Bronchial epithelial cell (primary cell): ENCODE measurements at places on chromosomes 12 and 14. TPM values are rescaled to one million over a fixed set of nuclear protein-coding genes. Genes with fewer than 3 reads are reported as not detected.

AQP2 gene
- not detected in 2 replicates for total RNA-seq

KRT86 gene
- total RNA-seq, result 0.26 TPM in 2 replicates

PPP4R3A gene
- 110 and 119 TPM in 2 replicates for total RNA-seq

TMPRSS12 gene
- not detected in 2 replicates for total RNA-seq

RBM23 gene
- 26.6 and 41.2 TPM in 2 replicates for total RNA-seq
